ENCODE measurements at places on chromosomes 2 and 18.

- DNase-seq: no peak
Measured at GRCh38 chr2:166158546-166158945, 30.7 kb upstream of the SCN1A start.

DNA sequence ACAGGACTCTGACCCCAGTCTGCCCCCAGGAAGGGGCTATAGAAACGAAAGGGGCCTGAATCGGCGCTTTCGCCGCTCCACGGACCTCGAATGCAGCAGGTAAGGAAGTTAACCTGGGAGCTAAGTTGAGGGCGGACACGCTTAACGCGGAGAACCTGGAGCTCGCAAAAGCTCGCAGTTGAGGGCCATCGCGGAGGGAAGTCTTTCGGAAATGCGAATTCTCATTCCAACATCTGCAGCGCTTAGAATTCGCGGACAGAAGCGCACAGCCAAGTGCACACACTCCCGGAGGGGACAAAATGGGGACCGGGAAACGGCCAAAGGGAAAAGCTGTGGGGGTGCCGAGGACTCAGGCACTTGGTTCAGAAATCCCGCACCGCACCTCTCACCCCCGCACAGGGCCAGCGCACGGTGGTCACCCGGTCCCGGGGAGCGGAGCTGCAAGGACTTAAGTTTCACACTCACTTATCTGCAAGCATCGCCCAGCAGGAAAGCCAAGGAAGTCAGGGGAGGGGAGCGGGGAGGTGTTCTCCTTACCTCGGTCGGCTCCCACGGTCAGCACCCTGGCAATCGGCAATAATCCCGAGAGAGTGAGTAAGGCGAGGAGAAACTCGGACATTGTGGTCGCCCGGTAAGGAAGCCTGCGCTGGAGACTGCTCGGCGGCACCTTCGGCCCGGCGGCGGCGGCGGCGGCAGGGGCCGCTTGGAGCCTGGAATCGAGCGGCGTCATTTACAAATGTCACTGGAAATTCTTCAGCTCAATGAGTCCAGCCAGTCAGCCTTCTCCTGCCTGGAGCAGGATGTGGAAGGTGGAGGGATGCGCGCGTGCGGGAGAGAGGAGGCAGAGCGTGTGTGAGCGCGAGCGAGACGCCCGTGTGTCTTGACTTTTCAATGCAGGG, 456 bp downstream of the LRP1B start:
- peak; percentile 16 for DNase-seq

DNA sequence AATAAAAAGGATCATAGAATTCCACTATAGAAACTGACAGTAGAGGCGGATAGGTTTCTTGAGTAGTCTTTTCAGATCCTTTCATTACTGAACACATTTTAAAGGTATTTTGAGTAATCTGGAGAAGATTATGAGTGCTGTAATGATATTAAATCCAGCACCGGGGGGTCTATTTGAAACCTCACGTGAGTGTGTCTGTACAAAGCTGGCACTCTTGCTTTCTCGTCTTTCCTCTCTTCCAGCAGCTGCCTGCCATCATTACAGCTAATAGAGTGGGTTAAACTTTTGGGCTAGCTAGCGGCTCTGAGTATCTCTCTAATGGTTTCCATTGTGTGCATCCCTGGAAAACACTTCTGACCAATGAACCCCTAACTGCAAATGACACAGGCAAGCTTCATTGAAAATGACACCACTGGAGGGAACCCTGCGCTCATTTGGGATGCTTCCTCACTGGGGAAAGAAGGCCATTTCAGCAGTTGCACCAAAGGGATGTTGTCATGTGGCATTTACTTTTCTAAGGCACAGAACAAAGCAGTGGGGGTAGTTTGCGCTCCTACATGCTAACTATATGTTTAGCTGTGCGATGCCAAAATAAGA, 101.0 kb downstream of the HRH4 start:
- DNase-seq: no peak

DNA sequence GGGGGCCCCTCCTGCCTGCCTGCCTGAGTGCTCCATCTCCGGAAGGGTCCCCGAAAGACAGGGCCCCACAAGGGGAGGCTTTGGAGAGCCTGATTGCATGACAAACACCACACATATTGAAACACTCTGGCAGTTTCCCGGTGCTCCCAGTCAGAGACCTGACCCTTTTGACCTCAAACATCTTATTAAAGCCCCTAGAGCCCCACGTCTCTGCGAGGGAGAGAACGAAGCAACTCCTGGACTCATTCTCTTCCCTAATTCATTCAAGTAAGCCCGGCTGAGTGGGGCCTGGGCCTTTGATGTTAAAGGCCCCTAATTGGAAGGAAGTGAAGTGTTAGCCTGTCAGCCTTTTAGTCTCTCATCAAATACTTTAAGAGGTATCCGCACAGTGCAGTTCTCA, 335.6 kb downstream of the CYRIA start:
- DNase-seq: no peak

DNA sequence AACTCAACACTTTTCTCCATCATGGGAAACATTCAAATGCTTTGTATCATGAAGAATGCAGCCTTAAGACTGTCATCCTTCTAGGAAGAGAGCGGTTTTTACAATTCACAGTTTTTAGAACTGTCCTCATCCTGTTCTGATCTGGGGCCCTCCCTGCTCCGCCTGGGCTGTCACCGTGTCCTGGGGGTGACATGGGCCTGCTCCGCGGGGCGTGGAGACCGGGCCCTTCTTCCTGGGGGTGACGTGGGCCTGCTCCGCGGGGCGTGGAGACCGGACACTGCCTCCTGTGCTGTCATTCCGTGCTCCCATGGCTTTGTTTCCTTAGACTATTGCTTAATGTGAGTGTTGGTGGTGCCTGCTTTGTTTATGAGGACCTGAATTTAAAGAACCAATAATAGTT, 122.8 kb downstream of the TMEM18 start:
- DNase-seq: no peak
